Peyer's patch (tissue), 4 donors: ENCODE measurements at places on chromosomes 7 and 10. TPM values are rescaled to one million over a fixed set of nuclear protein-coding genes. Genes with fewer than 3 reads are reported as not detected.

- H3K4me1 ChIP-seq, result no peaks in the 10 kb centered on the region
- no peaks in the 10 kb centered on the region for H3K36me3 ChIP-seq
- H3K4me3 ChIP-seq, result no peak overlapping the region
- no peaks in the 10 kb centered on the region for H3K27me3 ChIP-seq
These were observed 582.2 kb downstream of the SORCS1 start for GRCh38 chr10:106582291-106582690.

GRCh38 chr7:1533547-1534329, 3.2 kb downstream of the MAFK start:
- DNase-seq, result peak; percentile 73
- H3K27me3 ChIP-seq, result no peaks in the 10 kb centered on the region
- peaks cover 19% of the 10 kb centered on the region for H3K4me1 ChIP-seq
- H3K4me3 ChIP-seq, result no peak overlapping the region

DNA sequence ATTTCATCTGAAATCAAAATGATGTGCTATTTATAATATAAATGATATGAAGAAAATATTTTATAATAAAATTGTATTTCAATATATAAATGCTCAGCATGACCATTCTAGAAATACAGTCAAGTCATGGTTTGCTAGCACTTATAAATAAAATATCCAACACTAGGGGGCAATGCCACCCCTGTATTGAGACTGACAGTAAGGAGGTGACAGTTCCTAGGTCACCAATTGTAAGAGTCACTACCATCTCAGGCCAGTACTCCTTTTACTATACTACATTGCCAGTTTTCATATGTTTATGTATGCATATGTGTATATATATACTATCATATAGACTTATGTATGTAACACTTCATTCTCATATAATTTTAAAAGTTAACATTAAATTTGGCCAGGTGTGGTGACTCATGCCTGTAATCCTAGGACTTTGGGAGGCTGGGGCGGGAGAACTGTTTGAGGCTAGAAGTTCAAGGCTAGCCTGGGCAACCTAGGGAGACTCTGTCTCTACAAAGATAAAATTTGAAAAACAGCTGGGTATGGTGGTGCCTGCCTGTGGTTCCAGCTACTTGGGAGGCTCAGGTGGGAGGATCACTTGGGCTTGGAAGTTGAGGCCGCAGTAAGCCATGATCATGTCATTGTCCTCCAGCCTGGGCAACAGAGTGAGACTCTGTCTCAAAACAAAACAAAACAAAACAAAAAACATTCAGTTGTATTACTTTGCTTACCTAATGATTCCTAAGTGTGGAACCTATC, 2.4 kb upstream of the CNOT4 start:
- H3K27me3 ChIP-seq, result no peaks in the 10 kb centered on the region
- H3K4me1 ChIP-seq, result peaks cover 15% of the 10 kb centered on the region
- no peaks in the 10 kb centered on the region for H3K36me3 ChIP-seq
- H3K27ac ChIP-seq, result no peak overlapping the region

- no peaks in the 10 kb centered on the region for H3K27me3 ChIP-seq
- no peaks in the 10 kb centered on the region for H3K4me1 ChIP-seq
- H3K4me3 ChIP-seq, result no peak overlapping the region
- H3K27ac ChIP-seq, result no peak overlapping the region
- no peak for DNase-seq
- H3K36me3 ChIP-seq, result no peaks in the 10 kb centered on the region
These were observed 228.8 kb downstream of the TRIL start for GRCh38 chr7:28729281-28729680.

DNA sequence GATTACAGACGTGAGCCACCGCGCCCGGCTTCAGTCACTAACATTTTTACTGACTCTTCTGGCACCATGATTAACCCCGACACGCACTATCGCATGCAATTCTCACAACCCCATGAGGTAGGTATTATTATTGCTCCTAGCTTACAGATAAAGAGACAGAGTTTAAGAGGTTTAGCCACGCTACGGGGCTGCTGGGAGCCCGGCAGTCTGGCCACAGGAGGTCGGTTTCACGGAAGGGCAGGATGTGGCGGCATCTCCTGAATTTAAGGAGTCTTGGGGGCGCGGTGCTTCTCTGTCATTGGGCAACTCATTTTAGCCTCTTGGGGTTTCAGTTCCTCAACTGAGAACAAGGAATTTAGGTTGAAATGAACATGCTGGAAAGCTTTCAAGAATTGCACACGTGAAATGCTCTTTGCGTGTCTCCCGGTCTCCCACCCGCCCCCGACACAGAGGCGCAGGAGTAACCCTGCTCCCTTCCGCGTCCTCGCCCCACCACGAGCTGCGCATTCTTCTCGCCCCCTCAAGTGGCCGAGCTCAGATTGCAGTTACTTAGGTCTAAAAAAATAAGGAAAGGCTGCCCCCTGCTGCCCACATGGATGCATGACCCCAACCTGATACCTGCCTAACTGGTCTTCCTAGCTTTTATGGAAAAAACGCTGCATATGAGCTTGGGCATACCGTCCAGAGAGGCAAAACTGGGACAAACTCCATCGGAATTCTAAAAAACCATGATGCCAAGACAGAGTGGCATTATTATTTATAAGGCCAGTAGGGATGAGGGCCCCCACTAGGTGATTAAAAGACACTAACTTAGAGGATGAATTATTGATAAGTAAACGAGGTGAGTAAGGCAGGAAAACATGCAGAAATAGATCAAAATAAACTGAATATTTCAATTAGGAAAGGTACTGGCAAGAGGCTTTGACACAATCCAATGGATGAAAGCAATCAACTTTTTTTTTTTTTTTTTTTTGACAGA, 12.4 kb downstream of the PRSS2 start:
- H3K4me3 ChIP-seq, result peak overlapping the region; percentile 37
- no peaks in the 10 kb centered on the region for H3K27me3 ChIP-seq
- DNase-seq, result peak; percentile 90
- no peaks in the 10 kb centered on the region for H3K36me3 ChIP-seq
- H3K27ac ChIP-seq, result no peak overlapping the region

DNA sequence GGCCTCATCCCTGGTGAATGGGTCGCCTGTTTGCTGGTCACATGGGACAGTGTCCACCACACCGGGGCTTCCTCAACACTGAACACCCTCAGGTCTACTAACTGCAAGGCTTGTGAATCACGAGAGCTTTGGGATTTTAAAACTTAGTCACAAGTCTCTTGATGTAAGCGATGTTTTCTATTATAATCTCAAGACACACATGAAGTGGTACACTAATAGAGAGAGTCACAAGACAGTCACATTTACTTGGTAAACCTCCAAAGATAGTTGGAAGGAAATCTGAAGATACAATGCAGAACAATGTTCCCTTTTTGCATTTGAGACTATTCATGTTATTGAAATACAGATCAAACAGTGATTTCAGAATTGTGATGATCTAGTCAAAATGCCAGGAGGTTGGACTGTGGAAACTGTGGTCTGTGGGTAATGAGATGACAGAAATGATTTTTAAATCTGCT, 233.1 kb upstream of the KLF6 start:
- no peak for DNase-seq
- H3K27ac ChIP-seq, result no peak overlapping the region
- H3K4me3 ChIP-seq, result no peak overlapping the region
- H3K36me3 ChIP-seq, result no peaks in the 10 kb centered on the region

NUPR2 gene
- total RNA-seq, result not detected

PAOX gene
- total RNA-seq, result 31.5 TPM

NUTM2A gene
- 3.5 TPM for total RNA-seq

TMEM213 gene
- total RNA-seq, result not detected

TEX47 gene
- not detected for total RNA-seq

RINT1 gene
- total RNA-seq, result 20.4 TPM
